ENCODE measurements at places on chromosomes 3 and 15.

DNA sequence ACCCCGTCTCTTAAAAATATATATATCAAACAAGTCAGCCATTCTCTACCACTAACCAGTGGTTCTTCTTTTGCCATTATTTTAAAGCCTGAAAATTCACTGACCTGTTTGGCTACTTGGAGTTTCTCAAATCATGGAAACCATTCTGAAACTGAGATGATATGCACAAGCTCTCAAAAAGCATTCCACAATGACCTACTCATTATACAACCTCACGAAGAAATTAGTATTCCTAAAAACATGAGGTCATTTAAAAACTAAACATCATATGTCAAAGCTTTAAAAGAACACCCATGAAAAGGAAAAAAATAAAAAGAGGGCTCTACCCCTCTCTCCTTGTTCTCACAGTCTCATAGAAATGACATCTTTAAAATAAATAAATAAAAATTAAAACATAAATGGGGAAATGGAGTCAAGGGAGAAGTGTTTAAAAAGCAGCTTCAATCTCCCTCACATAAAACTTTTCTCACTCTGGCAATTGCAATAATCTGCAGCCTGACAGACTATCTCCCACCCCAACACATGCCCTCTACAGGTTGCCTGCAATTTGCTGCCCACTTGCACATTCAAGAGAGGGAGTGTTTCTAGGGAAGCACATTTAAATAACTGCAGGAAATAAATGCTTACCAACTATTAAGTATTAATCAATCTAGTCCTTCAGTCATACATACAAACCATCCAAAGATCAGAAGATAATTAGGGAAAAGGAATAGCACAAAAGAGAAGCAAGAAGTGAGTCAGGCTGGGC, 73.3 kb downstream of the TRANK1 start:
- no peak for DNase-seq

DNA sequence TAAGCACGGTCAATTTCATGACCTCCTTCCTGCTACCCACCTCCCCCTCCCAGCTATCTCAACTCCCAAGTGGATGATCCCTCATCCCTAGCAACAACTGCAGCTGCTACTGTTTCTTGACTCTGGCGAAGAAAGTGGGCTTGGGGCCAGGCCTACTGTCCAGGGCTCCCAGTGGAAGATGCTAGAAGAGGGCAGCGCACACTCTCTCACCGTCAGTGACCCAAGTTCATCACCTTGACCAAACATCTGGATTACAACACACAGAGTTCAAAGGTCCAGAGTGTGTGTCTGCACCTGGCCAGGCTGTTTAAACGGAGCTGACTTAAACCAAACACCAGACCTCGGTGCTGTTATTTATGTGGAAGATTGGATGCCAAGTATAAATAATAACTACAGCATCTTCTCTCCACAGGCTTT, 385.6 kb downstream of the SHQ1 start:
- DNase-seq: no peak

DNA sequence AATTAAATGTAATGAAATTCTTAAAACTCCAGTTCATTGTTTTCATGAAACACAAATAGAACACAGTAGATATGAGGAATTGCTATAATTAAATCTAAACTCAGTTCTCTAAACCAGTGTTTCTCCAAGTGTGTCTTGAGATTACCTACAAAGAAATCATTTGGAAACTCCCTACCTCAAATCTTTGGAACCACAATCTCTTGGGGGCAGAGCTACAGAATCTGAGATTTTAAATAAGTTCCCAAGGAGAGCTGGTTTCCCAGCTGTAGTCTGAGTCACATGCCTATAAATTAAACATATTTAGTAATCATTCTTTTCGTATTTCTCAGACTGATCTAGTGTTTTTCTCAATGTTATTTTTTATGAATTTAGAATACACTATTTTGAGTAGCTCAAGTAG, 17.0 kb upstream of the ACTC1 start:
- DNase-seq: peak; percentile 41

DNA sequence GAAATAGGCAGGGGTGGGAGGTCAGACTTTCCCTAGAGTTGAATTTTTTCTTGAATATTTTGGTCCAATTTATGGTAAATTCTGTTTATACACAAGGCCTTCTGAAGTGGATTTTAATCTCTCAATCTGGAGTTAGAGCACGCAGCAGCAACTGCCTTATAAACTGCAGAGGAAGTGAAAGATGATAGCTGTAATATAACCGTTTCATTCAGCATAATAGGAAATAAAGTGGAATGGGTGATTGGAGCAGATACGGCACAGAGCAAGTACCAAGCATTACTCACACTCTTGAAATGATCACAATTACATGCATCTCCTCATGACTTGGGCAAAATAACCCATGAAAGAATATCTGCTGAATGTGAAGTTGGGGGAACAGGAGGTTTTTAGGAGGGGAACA, 106.8 kb downstream of the ARRDC4 start:
- DNase-seq: peak; percentile 16

GRCh38 chr3:101142160-101142559, 148.9 kb upstream of the ABI3BP start:
- DNase-seq: no peak

GRCh38 chr15:48472756-48473155, 141.5 kb downstream of the DUT start:
- DNase-seq: peak; percentile 64

- DNase-seq: peak; percentile 2
These were observed 160.5 kb upstream of the CHRNA7 start for GRCh38 chr15:31869686-31870307.

GRCh38 chr3:78818161-78818985, 949.4 kb downstream of the ROBO1 start:
- no peak for DNase-seq

GRCh38 chr3:10945683-10946287, 46.8 kb upstream of the SLC6A1 start:
- DNase-seq: peak; percentile 47

- DNase-seq: no peak
These were observed 183.9 kb downstream of the ARRDC4 start for GRCh38 chr15:98144388-98144787.

GRCh38 chr15:84983711-84984110, 2.1 kb downstream of the PDE8A start:
- no peak for DNase-seq

- DNase-seq: peak; percentile 60
These were observed 2.4 kb downstream of the ANPEP start for GRCh38 chr15:89812011-89812846.

GRCh38 chr15:70715840-70716485, 47.4 kb downstream of the UACA start:
- peak; percentile 16 for DNase-seq

DNA sequence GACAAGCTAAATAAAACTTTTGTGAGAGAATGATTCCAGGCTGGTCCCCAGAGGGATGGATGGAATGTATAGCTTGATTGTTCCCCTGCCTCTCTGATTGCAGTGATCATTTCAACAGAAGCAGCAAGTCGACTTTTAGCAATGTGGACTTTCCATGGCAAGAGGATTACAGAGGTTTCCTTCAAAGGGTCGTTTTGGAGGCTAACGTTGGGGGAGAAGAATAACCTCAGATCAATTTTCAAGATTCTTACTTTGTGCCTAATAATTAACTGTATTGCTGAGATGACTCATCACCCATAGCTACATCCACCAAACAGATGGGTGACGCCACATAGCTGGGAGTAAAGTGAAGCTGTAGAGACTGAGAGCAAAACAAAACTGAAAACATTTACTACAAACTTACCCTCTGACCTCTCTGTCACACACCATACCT, 79.9 kb downstream of the GTPBP8 start:
- peak; percentile 49 for DNase-seq

DNA sequence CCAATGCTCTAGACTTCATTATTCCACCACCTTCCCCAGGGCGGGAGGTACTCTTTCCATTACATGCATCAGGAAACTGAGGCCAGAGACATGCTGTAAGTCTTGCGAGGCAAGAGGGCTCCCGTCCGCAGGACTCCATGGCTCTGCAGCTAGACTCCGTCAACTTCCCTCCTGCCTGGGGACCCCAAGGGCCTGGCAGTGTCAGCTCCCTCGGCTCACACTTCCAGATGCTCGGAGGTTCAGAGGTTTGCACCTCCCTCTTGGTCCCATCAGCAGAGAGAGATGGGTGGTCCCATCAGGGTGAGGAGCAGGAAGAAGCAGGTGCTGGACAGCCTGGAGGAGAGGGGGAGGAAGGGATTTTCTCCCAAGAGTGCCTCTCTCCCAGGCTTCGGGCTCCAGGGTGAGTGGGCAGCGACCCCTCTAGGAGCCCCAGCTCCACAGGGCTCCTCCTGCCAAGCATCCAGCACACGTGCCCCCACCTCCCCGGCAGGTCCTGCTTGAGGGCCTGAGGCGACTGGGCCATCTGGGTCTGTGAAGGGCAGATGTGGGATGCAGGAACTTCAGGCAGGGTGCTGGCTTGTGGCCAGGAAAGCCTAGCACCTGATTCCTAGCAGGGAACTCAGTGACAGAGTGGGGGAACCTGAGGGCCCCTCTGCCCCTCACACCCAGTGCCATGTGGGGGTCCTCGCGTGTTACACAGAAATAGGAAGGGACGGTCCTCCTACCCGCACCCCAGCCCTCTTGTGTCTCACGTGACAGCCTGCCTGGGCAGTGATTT, 9.3 kb downstream of the PAK6 start:
- DNase-seq: no peak

- no peak for DNase-seq
These were observed 117.2 kb downstream of the THRB start for GRCh38 chr3:24377218-24377993.

- DNase-seq: no peak
These were observed 269.8 kb upstream of the ADAMTS9 start for GRCh38 chr3:64957408-64958198.

- DNase-seq: no peak
These were observed 32.7 kb downstream of the PTH1R start for GRCh38 chr3:46910166-46910760.

- no peak for DNase-seq
These were observed 148.3 kb upstream of the NPHP3 start for GRCh38 chr3:132870541-132870940.

- DNase-seq: no peak
These were observed 30.7 kb upstream of the CCDC54 start for GRCh38 chr3:107346564-107346963.

DNA sequence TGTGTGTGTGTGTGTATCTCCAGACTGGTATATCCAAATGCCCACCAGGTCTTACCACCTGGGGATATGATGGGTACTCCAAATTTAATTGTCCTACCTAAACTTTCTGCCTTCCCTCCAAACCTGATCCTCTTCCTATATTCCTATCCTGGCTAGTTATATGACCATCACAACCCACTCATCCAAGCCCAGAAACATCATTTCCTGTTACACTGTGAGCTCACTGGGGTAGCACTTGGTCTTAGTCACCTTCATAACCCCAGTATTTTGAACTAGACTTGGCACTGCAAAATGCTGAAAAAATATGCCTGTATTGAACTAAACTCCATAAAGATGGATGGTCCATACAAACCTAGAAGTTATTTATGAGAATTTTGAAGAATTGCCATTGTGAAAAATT, 178.8 kb upstream of the EIF1B start:
- peak; percentile 18 for DNase-seq

- no peak for DNase-seq
These were observed 218.4 kb upstream of the LMCD1 start for GRCh38 chr3:8283193-8283592.

- peak; percentile 37 for DNase-seq
These were observed 51.7 kb upstream of the SMAD3 start for GRCh38 chr15:67013696-67014095.

DNA sequence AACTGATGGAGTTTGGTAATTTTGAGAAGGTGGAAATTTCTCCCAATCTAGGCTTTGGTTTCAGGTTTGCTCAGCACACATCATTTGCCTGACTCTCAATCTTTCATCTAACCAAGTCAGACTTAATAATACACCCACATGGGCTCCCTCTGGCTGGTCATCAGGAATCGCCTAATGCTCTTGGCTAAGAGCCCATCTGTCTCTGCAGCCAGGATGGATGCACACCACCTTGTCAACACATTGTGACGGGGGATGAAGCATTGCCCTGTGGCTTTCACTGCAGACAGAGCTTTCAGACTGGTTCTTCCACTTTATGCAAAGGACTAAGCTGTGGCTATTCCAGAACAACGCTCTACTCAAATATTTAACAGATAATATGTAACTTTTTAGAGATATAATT, 3.0 kb upstream of the HDGFL3 start:
- DNase-seq: peak; percentile 21

DNA sequence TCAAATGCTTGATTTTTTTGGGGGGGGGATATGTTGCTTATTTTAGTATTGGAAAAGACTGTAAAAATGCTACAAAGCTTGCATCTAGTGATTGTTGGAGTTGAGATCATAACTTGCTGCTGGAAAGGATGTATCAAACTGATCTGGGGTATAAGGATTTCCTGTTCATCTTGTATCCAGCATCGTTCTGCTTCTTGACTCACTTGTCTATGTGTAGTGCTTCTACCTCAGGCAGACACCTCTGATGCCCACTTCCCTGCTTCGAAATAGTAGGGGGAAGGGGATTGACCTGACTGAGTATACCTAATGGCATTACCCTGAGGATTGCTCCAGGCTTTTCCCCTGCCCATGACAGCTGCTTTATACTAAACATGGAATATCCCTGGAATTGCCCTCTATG, 42.7 kb downstream of the STT3B start:
- no peak for DNase-seq

GRCh38 chr3:64856977-64857516, 169.2 kb upstream of the ADAMTS9 start:
- DNase-seq: no peak

DNA sequence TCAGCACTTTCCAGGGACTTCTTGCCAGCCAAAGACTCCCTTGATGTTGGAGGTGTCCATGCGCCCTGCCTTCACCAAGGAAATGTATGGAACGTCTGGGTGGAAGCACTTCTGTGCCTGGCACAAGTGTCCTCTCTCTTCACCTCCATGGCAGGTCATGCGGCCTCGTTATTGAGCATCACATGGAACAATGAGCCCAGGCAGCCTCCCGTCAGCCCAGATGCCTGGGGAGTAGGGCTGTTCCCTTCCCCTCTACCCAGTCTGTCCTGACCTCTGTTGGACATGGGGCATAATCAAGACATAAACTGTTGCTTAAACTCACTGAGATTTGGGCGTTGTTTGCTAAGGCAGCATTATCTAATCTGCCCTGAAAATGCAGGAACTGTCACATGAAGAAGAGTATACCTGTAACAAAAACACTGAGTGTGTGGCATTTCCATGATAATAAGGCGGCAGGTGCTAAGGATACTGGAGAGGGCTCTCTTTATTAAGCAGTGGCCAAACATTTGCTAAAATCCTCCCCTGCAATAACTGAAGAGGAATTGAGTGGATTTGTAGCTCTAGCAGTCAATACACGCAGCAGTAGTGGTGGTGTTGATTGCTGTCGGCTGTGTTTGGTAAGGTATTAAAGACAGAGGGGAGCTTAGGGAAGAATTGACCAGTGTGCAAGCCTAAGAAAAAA, 338.2 kb upstream of the ATP10A start:
- no peak for DNase-seq

Measured in fibroblast of the aortic adventitia (primary cell).